ENCODE measurements at places on chromosomes 2 and 18. TPM values are rescaled to one million over a fixed set of nuclear protein-coding genes. Genes with fewer than 3 reads are reported as not detected.

The CXCR1 gene
- 0.11 TPM for total RNA-seq

The PAIP2B gene
- 1.5 TPM for total RNA-seq

The RIT2 gene
- total RNA-seq, result not detected

The IGFBP2 gene
- 2.4 TPM for total RNA-seq

The NYAP2 gene
- not detected for total RNA-seq

The NAT8 gene
- not detected for total RNA-seq

The CREB1 gene
- total RNA-seq, result 18.2 TPM

The ELOA2 gene
- not detected for total RNA-seq

The NEB gene
- under 0.01 TPM for total RNA-seq

The SLC40A1 gene
- not detected for total RNA-seq

The NTSR2 gene
- not detected for total RNA-seq

The CDH19 gene
- total RNA-seq, result not detected

The TMEM178A gene
- total RNA-seq, result 0.80 TPM

The CTLA4 gene
- not detected for total RNA-seq

The DNER gene
- 4.6 TPM for total RNA-seq

The TRIM43 gene
- total RNA-seq, result not detected

The NEU2 gene
- not detected for total RNA-seq

The STEAP3 gene
- 34.9 TPM for total RNA-seq

The ARHGAP15 gene
- not detected for total RNA-seq

The DLGAP1 gene
- total RNA-seq, result not detected

The RBM43 gene
- 0.99 TPM for total RNA-seq

The HOXD12 gene
- total RNA-seq, result not detected

The AKAIN1 gene
- total RNA-seq, result not detected

The SAG gene
- not detected for total RNA-seq

The RTP5 gene
- total RNA-seq, result not detected

The FAM110C gene
- 19.0 TPM for total RNA-seq

The NOL4 gene
- total RNA-seq, result 1.9 TPM

The CAVIN2 gene
- total RNA-seq, result 2.9 TPM

The NT5DC4 gene
- total RNA-seq, result not detected

The PMAIP1 gene
- total RNA-seq, result 16.2 TPM

The MGAT4A gene
- 0.53 TPM for total RNA-seq

The EMX1 gene
- total RNA-seq, result not detected

The CCDC74B gene
- total RNA-seq, result 3.7 TPM

The MOGAT1 gene
- not detected for total RNA-seq

The SLC23A3 gene
- total RNA-seq, result 0.11 TPM

The CLIP4 gene
- 37.1 TPM for total RNA-seq

The ANKRD23 gene
- 0.78 TPM for total RNA-seq

The PLGLB1 gene
- 0.55 TPM for total RNA-seq

The ASB18 gene
- not detected for total RNA-seq

The GPR39 gene
- 7.3 TPM for total RNA-seq

The KCNG2 gene
- not detected for total RNA-seq

The FIGLA gene
- total RNA-seq, result not detected

The UGT1A4 gene
- total RNA-seq, result not detected

The GALNT13 gene
- total RNA-seq, result not detected

The GALNT14 gene
- total RNA-seq, result 34.3 TPM

The LYPD6 gene
- 7.0 TPM for total RNA-seq

The CPO gene
- total RNA-seq, result not detected

Data from hair follicular keratinocyte (primary cell).